ENCODE measurements at places on chromosomes 12 and 14. TPM values are rescaled to one million over a fixed set of nuclear protein-coding genes. Genes with fewer than 3 reads are reported as not detected.

IFT81 gene
- polyA plus RNA-seq: 13.3 TPM

TEAD4 gene
- polyA plus RNA-seq: 10.3 TPM

DNA sequence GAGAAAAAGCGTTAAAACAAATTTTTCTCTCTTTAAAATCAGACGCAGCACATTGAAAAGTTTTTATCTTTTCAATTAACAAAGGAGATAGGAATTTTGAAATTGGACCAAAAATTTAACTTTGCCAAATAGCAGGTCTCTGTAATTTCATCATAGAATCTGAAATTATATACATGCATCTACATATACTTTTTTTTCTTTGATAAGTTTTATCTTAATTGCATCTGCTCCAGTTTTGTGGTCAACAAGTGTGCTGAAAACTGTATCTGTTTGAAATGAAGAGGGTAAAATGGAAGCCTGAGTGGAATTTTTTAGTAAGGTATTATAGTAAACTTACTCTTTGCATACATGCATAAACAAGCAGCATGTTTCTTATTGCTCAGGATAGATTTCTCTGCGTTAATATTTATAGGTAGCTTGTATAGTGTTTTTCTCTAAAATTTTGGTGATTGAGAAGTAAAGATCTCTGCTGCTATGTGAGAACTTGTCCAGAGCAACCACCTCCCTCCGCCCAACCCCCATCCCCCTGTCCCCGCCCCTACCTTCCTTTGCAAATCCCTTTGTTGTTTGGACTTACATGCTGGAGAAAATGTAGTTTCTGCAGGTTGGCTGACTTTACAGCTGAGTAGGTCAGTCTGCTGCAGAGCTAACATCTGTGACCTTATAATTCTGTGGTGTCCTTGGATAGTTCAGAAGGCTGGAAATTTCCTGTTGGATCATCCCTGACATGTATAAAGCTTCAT lies 64.6 kb downstream of the VRK1 start:
- DNase-seq: no peak

GRCh38 chr12:23093488-23093887 lies 468.5 kb downstream of the ETNK1 start:
- no peak for DNase-seq

GRCh38 chr14:77988096-77988870 lies 181.9 kb upstream of the NRXN3 start:
- no peak for DNase-seq

- no peak for DNase-seq
Observed at GRCh38 chr12:120997448-120997847, 18.8 kb downstream of the C12orf43 start.

DNA sequence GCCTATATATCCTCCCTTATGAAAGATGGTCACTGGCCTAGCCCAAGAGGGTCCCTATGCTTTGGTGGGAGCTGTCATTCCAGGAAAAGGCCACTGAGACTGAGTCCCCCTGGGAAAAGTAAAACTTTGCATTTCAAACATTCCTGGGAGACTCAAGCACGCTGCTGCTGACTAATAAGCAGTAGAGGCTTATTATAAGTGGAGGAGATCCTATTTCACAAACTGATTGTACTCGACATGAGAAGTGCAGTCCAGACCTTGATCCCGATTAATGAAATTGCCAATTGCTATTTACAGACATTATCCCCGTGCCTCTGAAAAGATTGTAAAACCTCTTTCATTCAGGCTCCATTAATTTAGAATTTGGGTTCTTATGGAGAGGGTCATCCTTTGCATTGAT lies 96.6 kb downstream of the EMP1 start:
- DNase-seq: no peak

GRCh38 chr14:69620981-69621380 lies 9.6 kb downstream of the SUSD6 start:
- no peak for DNase-seq

Measured in AG04450 (cell line).